ENCODE measurements at places on chromosomes 2 and 18. TPM values are rescaled to one million over a fixed set of nuclear protein-coding genes. Genes with fewer than 3 reads are reported as not detected.
A peak's percentile ranks its signal among the peaks of the same experiment; 100 is the strongest.

- DNase-seq, result no peak
These were observed 419.7 kb upstream of the ZEB2 start for GRCh38 chr2:144939590-144939989.

DNA sequence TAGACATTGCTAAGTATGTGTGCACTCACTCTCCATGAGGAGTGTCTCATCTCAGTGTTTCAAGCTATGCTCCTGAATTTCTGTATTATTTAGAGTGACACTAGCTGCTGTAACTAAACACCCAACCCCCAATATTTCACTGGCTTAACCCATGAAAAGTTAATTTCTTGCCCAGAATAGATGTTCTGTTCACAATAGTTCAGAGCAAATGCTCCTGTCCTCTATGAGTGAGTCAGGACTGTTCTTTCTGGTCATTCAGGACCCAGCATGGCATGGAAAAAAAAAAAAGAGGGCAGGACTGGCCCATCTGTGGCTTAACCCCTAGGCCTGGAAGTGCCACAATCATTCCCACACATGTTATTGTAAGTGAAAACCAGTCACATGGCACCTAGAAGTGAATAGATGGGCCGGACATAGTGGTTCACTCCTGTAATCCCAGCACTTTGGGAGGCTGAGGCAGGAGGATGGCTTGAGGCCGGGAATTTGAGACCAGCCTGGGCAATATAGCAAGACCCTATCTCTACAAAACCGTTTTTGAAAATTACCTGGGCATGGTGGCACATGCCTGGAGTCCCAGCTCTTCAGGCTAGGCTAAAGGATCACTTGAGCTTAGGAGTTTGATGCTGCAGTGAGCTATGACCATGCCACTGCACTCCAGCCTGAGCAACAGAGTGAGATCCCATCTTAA, 663.6 kb downstream of the IRS1 start:
- DNase-seq, result no peak

GRCh38 chr2:11571170-11571569, 37.3 kb downstream of the GREB1 start:
- DNase-seq, result no peak

- no peak for DNase-seq
These were observed 734.2 kb upstream of the CHAC2 start for GRCh38 chr2:53033411-53033810.

- DNase-seq, result no peak
These were observed 28.0 kb upstream of the LMAN1 start for GRCh38 chr18:59386909-59387686.

- no peak for DNase-seq
These were observed 15.6 kb downstream of the ZNF142 start for GRCh38 chr2:218643751-218644310.

DNA sequence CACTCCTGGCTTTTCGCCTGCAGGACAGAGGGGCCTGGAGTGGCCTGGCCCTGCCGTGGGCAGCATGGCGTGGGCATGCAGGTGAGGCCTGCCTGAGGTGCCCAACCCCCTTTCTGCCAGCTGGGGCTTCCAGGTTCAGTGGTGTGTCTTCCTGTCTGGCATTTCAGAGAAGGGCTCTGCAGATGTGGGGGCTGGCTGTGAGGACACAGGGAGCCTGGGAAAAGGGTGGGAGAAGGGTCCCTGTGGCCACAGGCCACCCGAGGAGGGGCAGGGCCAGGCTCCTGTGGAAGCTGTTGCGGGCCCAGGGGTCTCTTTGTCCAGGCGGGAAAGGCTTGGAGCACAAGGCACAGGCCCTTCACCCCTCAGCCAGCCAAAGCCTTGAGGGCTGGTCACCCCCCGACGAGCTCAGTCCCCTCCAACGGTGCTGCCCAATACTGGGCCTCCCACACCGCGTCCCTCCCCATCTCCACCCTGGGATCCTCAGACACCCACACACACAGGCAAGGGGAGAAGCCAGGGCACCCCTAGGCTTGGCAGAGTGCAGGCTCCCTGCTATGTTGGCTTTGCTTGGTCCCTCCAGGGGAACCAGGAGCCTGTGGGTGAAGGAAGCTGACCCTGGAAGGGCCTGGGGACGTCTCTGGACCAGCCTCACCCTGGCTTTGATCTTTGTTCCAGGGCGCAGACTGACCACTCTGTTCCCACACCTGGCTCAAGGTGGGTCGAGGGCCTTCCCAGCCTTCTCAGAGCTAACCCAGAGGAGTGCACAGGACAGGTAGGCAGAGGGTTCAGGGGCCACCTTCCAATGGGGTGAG, 3.7 kb upstream of the AQP12A start:
- no peak for DNase-seq

GRCh38 chr18:5543773-5544389, at the start of gene EPB41L3:
EPB41L3 (minus strand) TSS chr18:5543997; CDS start chr18:5489183, 54,814 bp downstream.
- DNase-seq, result no peak

DNA sequence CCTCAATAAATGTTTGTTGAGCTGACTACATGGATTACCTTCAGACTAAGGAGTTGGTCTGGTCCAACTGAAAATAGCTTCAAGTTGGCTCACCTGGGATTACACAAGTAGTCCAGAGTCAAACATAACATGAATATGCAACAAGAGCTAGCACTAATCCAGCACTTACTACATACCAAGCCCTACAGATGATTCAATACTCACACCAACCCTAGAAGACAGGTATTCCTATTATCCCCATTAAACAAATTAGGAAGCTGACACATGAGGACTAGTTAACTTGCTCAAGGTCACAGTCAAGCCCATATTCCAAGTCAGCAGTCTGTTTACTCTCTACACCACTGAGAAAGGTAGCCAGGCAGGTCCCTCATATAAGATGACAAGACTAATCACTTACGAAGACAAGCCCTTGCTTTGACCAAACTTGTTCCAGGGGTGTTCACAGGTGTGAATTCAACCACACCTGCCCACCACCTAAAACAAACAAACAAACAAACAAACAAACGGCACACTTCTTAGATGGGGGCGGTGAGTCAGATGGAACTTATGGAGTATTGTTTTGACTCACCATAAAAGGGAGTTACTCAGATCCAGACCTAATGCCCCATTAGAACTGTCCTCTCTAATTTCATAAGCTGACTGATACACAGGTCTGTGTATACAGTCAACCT, 29.1 kb downstream of the TMEM131 start:
- no peak for DNase-seq

BUB1 gene
- 114 TPM for total RNA-seq

GRCh38 chr2:10042301-10043161, 819 bp upstream of the KLF11 start:
- peak; percentile 34 for DNase-seq

- peak; percentile 1 for DNase-seq
These were observed 11.6 kb upstream of the SDC1 start for GRCh38 chr2:20236496-20236895.

ANKRD12 gene
- total RNA-seq, result 103 TPM

ASTL gene
- 0.25 TPM for total RNA-seq

DNA sequence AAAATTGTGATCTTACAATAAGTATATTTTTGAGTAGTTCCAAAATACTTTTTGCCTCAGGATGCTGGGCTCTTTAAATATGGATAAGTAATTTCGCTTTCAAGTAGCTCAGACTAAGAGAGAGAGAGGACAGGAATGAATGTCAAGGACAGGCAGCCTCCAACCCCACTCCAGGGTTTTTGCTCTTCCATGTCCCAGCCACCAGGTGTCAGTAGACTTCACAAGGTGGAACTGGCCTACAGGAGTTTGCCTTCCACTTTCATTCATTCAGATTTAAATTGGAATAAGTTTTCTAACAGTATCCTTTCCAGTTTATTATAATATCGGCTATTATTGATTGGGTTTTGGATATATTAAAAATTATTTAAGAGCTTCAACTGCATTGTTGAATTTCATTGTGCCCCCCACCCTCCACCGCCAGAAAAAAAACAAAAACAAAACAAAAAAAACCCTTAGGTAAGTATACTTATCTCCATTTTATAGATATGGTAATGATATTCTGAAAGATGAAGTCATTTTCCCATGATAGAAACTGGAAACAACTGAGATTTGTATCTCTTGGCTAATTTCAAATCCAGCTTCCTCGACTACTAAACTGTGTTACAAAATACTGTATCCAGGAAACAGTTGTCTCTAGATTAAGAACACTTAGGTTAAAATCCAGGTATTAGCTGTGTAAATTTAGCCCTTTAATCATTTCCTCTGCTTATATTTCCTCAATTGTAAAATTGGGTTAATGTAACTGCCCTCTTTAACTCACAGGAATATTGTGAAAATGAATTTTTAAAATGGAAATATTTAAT, 793.1 kb downstream of the ERBB4 start:
- DNase-seq, result peak; percentile 28

- no peak for DNase-seq
These were observed 21.6 kb downstream of the STEAP3 start for GRCh38 chr2:119245076-119245840.

- DNase-seq, result peak; percentile 83
These were observed 44.5 kb upstream of the FOSL2 start for GRCh38 chr2:28348149-28348567.

- no peak for DNase-seq
These were observed 27.3 kb downstream of the RFTN2 start for GRCh38 chr2:197647961-197648690.

GRCh38 chr18:10113121-10114022, 199.6 kb downstream of the VAPA start:
- no peak for DNase-seq

- DNase-seq, result no peak
These were observed 23.3 kb downstream of the ERCC3 start for GRCh38 chr2:127270663-127271062.

- no peak for DNase-seq
These were observed 28.0 kb downstream of the CD28 start for GRCh38 chr2:203734276-203734983.

DNA sequence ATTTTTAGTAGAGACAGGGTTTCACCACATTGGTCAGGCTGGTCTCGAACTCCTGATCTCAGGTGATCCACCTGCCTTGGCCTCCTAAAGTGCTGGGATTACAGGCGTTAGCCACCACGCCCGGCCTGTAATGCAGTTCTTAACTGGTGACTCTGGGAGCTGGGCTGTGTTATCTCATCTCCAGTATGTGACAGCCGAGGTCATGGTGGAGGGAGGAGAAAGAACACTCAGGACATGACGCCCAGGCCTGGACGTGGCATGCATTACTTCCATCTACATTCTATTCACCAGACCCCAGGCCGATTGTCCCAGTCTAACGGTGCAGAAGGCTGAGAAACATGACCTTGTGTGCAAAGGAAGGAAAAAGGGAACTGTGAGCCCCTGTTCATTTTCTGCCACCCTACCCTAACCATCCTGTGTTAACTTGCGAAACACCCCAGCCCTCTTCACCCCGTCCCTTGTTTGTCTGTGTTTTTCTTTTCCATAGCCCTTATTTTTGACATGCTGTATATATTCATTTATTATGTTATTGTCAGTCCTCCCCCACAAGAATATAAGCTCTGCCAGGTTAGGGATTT, 88.1 kb upstream of the ASAP2 start:
- no peak for DNase-seq

CHST9 gene
- not detected for total RNA-seq

PTPRN gene
- 0.28 TPM for total RNA-seq

ONECUT2 gene
- not detected for total RNA-seq

GRCh38 chr2:58448065-58448507, 207.0 kb upstream of the FANCL start:
- DNase-seq, result peak; percentile 29

CYRIA gene
- 0.10 TPM for total RNA-seq

DNA sequence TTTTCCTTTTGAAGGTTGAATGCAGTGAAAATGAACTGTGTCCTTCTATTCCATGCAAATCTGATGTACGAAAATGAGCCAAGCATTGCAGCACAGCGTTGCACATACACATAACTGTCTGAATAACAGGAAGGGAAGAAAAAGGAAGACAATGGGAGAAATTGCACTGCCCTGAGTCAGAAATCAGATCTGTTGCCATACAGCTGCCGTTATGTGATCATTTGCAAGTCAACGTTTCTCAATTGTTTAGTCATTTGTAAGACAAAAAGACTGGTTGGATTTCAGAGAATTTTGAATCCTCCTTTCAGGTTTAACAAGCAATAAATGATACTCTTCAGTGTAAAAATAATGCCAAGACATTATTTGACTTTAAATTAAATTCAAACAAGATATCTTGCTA, 284.1 kb downstream of the DSEL start:
- no peak for DNase-seq

SERPINB11 gene
- not detected for total RNA-seq

DNA sequence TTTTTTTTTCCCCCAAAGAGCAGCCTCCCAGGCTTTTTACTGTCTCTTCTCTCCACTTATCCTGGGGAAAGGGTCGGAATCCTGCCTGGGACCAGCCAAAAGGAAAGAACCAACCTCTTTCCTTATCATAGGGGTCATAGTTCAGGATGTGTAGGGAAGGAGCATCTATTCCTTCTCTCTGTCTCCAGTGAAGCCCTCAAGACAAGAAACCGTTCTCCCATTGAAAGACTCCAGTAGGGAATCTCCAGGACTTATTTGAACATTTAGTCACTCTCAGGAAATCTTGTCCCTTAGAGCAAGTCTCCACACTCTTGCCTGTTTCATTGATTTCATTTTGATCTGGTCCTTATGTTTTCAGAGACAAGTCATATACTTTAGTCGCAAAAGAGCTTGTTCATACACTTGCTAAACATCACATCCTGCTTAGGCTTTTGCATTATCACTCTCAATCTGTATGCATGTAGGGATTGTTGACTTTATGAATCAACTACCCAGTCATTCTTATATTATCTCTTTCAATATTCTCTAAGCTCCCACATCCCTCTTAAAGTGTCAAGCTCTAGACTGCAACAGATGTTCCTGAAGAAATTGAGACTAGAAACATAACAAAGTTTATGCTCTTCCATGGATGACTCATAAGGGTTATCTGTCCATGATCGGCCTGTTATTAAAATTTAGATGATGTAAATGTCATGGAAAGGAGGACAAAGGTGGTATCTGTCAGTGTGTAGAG, 116.2 kb upstream of the ST6GAL2 start:
- DNase-seq, result no peak

CD226 gene
- total RNA-seq, result 111 TPM

DNA sequence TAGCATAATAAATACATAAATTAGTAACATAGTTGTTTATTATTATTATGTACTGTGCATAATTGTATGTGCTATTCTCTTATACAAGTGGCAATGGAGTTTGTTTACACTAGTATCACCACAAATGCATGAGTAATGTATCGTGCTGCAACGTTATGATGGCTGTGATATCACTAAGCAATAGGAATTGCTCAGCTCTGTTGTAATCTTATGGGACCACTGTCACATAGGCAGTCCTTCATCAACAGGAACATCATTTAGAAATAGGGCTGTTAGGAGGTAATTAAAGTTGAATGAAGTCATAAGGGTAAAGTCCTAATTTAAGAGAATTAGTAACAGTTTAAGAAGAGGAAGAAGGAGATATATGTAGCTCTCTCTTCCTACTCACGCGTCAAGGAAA, 33.8 kb downstream of the TEX51 start:
- DNase-seq, result no peak

All from activated CD4-positive, alpha-beta memory T cell treated with anti-CD3 and anti-CD28 coated beads, Interleukin-2, amount 10 ng/mL, durations not matched to agents 7 days and 5 days (primary cell).